ENCODE measurements at places on chromosomes 11 and 22.

- no peak for DNase-seq
Observed at GRCh38 chr22:44597616-44598015, 99.6 kb upstream of the RTL6 start.

DNA sequence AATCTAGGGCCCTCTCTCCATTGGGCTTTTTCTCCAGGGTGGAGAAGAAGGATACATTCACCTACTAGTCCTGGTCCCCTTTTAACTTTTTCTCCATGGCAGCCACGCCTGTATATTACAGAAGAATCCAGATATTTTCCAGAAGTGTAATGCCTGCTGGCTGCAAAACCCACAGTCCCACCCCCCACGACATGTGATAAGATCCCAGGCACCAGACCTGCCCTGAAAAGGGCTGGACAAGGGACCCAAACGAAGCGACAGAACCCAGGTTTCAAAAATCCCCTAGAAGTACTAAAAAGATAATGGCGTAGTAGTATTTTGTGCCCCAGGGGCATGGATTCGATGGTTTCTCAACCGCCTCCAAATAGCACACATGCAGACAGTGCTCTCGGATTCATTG, 2.8 kb downstream of the WT1 start:
- DNase-seq: no peak

- no peak for DNase-seq
Observed at GRCh38 chr11:123543797-123544196, 110.6 kb downstream of the SCN3B start.

- DNase-seq: no peak
Observed at GRCh38 chr11:16584569-16584968, 153.9 kb upstream of the C11orf58 start.

GRCh38 chr11:103659743-103660142, 376.7 kb upstream of the DDI1 start:
- no peak for DNase-seq

DNA sequence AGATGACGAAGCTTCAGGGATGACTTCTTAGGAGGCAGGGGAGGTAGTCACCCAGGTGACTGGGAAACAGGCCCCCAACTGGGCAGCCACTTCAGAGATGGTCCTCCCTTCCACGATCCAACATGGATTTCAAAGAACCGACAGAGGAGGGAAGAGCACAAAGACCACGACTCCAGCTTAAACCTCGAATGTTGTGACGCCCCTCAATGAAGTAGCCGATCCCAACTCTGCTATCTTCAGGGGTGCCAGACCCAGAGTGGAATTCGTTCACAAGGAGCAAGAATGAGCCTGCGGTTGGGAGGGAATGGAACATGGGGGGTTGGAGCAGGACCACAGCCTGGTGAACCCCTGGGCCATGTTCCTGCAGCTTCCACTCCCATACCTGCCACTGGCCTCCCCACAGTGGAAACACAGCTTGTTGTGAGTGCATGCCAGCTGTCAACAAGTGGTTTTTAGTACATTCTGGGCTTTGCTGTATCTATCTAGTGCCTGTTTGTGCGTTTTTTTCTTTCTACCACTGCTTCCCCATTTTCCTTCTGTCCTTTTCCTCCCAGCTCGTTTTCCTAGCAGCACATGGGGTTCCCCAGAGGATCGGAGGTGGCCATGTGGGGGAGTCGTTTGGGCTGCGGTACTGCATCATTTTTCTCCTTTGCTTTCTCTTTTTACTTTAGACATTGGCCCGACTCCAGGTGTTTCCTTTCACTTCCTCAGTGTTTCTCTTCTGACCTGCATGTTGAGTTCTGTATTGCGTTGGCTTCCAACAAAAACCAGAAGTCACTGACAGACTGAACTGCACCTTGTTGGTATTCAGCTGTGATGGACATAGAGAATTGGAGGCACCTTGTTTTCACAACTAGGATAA, 65.8 kb downstream of the MORC2 start:
- no peak for DNase-seq

GRCh38 chr22:26981111-26981510, 323.7 kb downstream of the MIAT start:
- DNase-seq: no peak

GRCh38 chr11:120255519-120255866, 15.6 kb downstream of the POU2F3 start:
- DNase-seq: no peak

DNA sequence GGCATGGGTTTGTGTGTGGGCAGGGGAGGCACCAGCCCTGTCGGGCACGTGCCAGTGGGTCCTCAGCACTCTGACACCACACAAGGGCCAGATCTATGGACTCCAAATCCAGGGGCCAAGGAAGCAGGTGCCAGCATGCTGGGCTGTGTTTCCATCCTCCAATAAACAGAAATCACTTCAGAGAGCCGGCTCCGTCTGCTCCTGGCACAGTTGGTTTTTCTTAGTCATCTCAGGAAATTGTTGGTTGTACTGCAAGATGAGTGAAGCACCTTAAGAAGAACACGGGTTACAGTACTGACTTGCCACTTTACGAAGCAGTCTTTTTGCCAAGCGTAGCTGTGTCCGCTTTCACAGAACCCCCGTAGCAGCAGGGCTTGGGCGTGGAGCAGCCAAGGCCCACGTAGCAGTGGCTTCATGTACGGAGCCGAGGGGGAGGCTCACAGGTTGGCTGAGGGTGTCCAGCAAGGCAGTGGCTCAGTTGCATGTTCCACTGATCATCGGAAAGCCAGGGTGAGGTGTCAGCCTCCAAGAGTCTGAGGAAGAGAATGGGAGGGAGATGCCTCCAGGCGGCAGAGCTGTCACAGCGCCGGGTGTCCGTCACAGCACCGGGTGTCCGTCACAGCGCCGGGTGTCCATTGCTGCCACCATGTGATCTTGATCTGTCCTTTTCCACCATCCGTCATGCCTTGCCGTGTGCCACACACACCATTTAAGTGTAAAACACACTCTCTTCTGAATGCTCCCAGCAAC, 314.9 kb downstream of the CTTN start:
- no peak for DNase-seq

GRCh38 chr22:42635531-42635930, 4.9 kb downstream of the ATP5MGL start:
- no peak for DNase-seq

GRCh38 chr11:90639461-90639993, 416.7 kb upstream of the CHORDC1 start:
- no peak for DNase-seq

DNA sequence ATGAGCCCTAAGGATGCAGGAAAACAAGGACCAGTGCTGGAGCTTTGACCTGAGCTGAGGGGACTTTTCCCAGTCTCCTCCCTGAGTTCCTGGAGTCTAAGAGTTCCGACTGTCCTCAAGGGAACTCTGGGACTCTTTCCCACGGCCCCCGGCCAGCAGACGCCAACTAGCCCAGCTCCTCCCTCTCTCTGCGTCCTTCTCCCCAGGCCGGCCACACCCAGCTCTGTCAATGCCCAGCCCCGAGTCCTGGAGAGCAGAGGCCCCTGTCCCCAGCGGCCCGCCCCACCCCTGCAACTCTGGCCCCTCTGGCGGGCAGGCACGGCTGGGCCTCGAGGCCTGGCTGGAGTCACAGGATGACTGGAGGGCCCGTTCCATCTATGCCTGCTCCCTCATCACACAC, 29.8 kb downstream of the NECTIN1 start:
- DNase-seq: no peak

GRCh38 chr11:131074573-131074972, 158.3 kb upstream of the SNX19 start:
- DNase-seq: no peak

GRCh38 chr11:84795698-84796097, 831.4 kb downstream of the DLG2 start:
- no peak for DNase-seq

DNA sequence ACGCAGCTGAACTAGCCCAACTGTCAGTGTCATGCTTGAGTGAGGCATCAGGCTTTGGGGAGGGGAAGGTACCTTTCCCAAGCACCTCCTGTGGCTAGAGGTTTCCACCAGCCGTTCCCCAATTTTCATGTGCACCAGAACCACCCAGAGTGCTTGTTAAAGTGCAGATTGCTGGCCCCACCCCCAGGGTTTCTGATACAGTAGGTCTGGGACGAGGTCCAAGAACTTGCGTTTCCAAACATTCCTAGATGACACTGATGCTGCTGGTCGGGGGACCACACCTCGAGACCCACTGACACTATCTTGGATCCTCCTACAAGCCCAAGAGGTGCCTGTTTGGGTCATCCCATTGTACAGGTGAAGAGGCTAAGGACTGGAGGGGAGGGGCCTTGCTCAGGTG, 59.8 kb downstream of the PDE2A start:
- no peak for DNase-seq

GRCh38 chr11:126697936-126698335, 302.6 kb downstream of the KIRREL3 start:
- DNase-seq: no peak

DNA sequence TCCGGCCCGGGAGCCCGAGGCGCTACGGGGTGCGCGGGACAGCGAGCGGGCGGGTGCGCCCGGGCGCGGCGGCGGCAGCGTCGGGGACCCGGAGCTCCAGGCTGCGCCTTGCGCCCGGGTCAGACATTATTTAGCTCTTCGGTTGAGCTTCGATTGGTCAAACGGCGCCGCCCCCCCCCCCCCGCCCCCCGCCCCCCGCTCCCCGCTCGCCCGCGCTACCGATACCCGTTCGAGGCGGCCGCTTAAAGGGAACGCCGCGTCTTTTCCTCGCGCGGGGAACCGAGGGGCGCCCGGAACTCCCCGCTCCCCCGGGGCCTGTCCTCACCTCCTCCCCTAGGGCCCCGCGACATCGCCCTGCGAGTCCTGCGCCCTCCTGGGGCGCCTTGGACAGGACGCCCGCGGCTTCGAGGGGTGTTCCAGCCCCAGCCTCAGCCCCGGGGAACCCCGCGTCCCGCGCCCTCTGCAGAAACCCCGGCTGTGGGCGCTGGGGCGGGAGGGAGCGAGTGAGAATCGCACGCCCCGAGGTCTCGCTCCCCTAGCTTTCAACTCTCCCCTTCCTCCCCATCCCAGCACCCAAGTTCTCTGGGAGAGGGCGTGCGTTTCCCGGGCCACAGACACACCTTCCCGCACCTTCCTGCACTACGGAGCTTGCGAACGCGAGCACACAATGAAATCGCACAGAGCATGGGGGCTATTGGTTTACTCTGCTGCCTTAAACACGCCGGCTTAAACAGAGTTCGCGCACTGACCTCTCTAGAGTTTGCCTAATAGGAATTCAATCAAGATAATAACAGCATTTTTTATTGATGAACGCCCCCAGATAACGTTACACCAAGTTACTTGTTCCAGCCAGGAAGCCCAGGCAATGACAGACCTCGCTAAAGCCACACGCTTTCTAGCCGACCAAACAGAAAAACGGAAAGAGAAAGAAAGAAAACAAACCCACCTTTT, at the start of gene BDNF:
Gene BDNF, minus strand, starts transcription at position 105 of the 951 bp plus-strand sequence. CDS start 41,891 bp downstream, outside the sequence.
- DNase-seq: no peak

DNA sequence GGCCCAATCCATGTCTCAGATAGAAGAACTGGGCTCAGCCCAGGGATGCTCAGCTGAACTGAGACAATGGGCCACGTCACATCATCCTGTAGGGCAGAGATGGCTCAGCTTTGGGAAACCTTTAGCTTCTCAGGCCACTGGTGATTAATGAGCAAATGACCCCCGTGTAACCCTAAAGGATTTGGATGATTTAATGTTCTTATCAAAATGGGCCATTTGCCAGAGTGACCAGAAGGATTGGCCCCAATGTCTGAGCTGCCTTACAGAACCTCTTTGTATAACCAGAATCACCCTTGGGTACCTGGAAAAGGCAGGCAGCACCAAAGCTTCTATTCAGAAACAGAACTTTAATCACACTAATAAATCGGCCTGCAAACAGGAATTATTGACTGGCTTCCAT, 73.7 kb downstream of the ABTB2 start:
- DNase-seq: no peak

DNA sequence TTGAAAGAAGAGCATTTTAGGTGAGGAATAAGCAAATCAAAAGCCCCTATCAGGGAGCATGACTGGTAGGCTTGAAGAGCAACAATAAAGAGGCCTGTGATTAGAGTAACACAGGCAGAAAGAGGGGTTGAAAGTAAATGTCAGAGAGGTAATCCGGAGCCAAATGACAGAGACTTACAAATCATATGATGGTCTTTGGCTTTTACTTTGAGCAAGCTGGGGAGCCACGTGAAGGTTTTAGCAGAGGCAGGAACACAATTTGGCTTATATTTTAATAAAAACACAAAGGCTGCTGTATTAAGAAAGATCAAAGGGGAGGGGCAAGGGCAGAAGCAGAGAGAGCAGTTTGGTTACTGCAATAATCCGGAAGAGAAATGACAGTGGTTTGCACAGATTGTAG, 12.8 kb upstream of the NARS2 start:
- no peak for DNase-seq

- DNase-seq: no peak
Observed at GRCh38 chr11:72330131-72330727, 86.3 kb upstream of the PHOX2A start.

DNA sequence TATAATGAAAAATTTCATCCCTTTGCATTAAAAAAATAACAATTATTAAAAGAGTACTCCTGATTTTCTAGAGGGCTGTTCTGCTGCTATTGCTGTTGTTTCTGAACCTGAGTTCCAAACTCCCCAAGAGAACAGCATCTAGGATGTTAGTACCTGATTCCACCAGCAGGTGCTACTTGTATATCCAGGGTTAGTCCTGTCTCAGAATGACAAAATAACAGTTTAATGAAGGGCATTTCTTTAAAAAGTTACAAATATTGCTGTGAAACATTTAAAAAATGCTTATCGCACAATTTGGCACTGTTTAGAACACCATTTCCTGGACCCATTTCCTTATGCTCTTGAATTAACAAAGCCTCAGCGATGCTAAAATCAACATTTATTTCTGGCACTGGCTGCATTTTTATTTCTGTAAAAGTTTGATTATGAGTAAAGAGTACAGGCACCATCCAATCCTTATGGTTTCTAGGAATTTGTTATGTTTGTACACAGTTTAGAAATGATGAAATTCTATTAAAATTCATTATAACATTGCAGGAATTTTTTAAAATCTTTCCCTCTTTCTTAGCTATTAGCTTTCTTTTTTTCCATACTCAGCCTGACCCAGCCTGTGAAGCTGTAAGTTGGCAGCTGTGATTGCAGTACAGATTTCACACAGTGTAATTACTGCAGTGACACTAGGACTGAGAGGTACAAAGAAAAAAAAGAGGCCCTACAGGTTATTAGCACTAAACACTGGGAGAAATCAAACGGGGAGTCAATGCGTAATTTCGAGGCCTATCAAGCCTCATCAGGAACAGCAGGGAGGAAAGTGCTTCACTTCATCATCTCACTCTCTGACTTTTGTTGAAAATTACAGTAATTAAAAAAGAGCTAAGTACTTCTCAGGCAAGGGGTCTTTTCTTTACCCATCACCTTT, 208.8 kb downstream of the DCDC1 start:
- peak; percentile 9 for DNase-seq

Measured in endothelial cell (in vitro differentiated cells).